Brain pericyte (primary cell): ENCODE measurements at places on chromosomes 5 and 9.

GRCh38 chr9:90322296-90322695 is 320.3 kb downstream of the DIRAS2 start:
- DNase-seq, result no peak

- no peak for DNase-seq
These were observed 1458.8 kb upstream of the ACO1 start for GRCh38 chr9:30925635-30926034.

GRCh38 chr5:136457390-136458013 is 92.2 kb upstream of the TRPC7 start:
- DNase-seq, result no peak

- DNase-seq, result no peak
These were observed 5.8 kb downstream of the ADAMTS16 start for GRCh38 chr5:5145651-5146529.

DNA sequence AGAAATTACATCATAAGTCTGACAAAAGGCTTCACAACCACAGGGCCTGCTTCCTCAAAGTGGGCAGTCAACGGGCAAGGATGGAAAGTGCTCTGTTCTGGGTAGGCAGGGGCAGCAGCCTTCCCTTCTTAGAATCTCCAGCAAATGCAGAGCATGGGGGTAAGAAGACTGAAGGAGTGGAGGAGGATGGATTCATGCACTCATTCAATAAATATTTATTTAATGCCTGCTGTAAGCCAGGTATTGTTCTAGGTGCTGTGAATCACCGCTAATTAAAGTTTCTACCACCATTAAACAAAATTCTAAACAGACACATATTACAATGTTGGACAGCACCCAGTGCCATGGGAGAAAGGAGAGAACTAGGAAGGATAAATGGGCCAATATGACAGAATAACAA is 195.6 kb downstream of the ELAVL2 start:
- DNase-seq, result no peak

- peak; percentile 34 for DNase-seq
These were observed 17.4 kb upstream of the TMEM174 start for GRCh38 chr5:73155271-73156222.

- no peak for DNase-seq
These were observed 61.3 kb upstream of the PIK3R1 start for GRCh38 chr5:68154119-68154857.

- no peak for DNase-seq
These were observed 28.0 kb upstream of the HTR4 start for GRCh38 chr5:148682058-148683026.
